ENCODE measurements at places on chromosomes 2 and 18.
A peak's percentile ranks its signal among the peaks of the same experiment; 100 is the strongest.

- DNase-seq, result no peak
Measured at GRCh38 chr2:113104054-113104611, 23.3 kb upstream of the IL1RN start.

DNA sequence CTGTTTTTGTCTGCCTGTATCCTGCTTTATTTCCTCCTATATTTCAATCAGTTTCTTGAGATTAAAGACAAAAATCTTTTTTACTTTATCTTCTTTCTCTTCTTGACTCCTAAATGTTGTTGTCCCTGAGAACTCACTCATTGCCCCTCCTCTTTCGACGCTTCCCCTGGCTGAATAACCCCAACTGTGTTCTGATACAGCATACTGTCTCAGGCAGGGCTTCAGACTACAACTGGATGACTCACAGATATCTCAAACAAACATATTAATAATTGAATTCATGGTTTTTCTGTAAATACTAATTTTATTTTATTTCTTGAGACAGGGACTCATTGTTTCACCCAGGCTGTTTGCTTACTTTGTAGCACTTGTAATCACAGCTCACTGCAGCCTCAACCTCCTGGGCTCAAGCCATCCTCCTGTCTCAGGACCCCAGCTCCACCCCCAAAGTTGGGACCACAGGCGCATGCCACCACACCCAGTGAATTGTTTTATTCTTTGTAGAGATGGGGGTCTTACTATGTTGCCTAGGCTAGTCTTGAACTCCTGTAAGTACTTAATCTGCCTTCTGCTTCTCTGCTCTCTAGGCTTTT, 9.4 kb downstream of the ITGAV start:
- DNase-seq, result no peak

- DNase-seq, result no peak
Measured at GRCh38 chr2:115400940-115401339, 958.5 kb downstream of the DPP10 start.

GRCh38 chr2:158498749-158499136, 42.0 kb downstream of the PKP4 start:
- no peak for DNase-seq

DNA sequence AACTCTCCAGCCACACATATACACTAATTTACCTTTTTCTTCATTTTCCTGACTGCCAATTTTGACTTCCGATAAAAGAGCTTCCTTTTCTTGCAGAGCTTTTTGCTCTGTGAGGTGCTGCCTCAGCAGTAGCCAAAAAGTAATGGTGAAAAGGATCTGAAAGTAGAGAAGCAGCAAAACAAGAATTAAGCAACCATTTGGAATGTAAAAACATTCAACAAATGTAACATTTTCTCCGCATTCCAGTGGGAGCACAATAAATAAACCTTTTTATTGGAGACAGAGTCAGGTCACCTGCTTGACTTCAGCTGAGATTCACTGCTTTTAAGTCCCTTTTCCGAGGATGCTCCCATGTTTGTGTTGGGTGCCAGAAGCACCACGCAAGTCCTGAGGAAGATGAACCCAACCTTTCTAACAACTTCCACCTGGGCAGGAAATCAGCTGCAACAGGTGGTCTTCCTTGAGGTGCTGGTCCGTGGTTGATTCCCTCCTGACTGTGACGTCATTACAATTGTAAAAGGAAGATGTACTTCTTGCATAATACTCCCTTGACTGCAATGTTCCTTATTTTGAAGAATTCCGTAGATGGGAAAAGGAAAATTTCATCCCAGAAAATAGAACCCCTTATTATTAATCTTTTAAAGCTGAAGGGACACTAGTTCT, 265.5 kb downstream of the NAPG start:
- no peak for DNase-seq

- no peak for DNase-seq
Measured at GRCh38 chr2:101294861-101295260, 13.6 kb downstream of the RNF149 start.

DNA sequence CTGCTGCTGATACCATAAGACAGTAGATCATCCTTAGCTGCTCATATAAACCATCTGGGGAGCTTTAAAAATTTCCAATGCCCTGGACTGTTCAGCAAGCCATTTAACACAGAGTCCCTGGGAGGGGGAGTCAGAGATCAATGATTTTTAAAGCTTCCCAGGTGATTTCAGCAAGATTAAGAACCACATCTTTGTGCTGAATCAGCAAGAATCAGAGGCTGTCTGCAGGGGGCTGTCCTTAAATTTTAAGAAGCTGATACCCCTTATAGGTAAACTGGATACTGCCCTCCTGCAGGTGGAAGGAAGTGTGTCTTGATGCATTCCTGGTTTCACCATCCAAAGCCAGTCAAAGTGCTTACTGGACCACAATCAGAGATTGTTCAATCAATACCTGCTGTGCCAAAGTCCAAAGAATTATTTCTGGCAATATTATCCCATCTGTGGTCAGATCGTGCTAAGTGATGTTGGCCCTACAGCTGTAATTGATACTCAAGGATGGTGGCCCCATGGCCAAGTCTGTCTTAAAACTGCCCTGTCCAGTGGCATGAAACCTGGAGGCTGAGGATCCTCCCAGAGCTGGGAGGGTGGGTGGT, 72.2 kb downstream of the BCL2L11 start:
- DNase-seq, result no peak

DNA sequence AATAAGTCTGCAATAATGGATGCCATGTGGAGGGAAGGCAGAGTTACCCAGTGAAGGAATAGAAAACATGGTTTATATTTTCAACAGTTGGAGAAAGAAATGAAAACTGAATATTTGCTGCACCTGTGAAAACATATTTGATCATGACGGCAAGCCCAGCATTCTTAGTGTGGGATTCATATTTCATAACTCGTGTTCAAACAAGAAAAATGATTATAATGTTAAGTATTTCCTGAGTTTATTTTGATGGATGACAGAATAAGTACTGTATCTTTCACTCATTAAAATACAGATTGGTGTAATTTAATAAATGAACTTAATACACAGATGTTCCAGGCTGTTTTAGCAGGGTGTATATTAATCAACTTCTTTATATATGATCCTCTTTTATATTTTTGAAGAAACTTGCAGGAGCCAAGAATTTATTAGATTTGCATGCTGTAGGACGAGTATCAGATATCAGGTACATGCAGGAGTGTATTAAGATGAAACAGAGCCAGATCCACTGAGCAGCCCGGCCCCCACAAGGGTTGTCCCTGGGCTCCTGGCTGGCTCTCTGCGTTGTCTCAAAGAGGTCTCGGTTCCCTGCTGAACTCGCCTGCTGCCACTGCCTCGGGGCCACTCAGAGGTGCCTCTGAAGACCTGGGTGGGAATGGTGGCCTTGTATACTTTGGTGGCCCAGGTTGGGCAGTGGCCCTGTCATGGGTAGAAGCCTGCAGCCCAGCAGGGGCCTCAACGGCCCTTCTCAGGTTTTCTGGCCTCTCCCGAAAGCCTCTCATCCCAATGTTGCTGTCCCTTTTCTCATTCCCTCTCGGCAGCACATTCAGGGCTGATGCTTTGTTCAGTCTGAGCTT, 95.0 kb upstream of the LDAH start:
- no peak for DNase-seq

DNA sequence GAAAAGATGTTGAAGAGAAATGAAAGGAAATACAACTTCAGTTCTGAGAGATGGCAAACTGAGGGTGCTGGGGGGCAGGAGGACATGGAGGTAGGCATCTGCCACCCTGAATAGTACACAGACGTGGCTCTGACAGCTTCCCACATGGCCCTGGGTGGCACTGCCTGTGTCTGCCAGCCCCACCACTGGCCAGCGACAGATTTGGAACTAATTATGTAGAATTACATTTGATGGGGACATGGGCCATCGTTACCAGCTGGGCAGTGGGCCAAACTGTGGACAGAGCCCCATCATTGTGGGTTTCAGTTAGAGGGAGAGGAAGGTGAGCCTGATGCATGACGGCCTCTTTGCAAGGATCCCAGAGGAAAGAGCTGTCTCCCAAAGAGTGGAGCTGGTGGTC, 216.0 kb upstream of the HAAO start:
- DNase-seq, result no peak

- no peak for DNase-seq
Measured at GRCh38 chr2:167264380-167264779, 376.1 kb downstream of the XIRP2 start.

- DNase-seq, result no peak
Measured at GRCh38 chr2:188196343-188197008, 95.2 kb upstream of the GULP1 start.

GRCh38 chr18:76246590-76246989, 248.5 kb downstream of the ZNF516 start:
- DNase-seq, result no peak

DNA sequence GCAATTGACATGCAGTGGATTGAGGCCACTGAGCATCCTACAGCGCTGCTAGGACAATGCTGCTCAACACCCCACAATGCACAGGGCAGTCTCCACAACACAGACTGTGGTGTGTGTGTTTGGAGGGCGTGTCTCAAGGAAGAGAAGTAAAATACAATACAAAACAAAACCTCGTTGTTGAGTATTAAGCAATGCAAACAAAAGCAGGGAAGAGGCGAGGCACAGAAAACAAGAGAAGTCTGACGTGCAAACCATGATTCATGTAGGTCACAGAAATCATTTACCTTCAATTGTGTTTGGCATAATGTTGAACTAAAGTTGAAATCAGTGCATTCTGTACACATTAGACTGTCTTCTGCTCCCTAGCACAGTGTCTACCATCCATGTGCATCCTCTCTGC, 260.9 kb downstream of the PHLPP1 start:
- no peak for DNase-seq

GRCh38 chr2:17959356-17959755, 80.9 kb downstream of the KCNS3 start:
- no peak for DNase-seq

- no peak for DNase-seq
Measured at GRCh38 chr2:65144571-65144970, 14.7 kb upstream of the RAB1A start.

DNA sequence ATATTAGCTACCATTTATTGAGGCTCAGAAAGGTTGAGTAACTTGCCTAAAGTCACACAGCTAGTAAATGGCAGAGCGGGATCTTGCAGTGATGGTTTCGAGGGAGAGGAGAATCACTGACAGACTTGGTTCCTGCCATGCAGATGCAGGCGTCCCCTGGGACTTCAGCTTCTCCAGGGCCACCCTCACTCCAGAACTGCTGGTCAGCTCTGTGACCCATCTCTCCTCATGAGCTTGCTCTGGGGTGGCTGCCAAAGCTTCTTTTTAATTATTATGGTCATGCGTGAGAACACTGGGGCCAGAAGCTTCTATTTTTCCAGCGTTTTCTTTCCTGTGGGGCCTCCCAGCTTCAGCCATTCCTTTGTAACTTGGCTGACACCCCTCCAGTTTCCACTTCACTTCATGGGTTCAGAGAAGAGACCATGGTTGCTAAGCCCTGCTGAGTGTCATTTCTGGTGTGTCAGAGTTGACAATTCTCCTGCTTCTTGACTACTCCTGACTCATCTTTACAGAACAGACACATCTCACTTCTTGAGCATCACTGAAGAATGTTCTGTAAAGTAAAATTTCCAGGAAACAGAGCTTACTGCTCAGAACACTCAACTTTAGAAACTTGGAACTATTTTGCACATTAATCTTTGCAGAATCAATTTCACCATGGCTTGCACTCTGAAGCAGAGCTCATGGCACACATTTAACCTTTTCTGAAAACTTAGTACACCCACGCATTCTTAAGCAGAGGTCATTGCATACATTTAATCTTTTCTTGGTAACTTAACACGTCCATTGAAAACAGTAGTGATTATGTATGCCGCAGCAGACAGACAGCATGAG, 70.4 kb downstream of the IL1R2 start:
- DNase-seq, result peak; percentile 36

GRCh38 chr2:151762694-151763093, 28.4 kb upstream of the NEB start:
- DNase-seq, result no peak

- DNase-seq, result no peak
Measured at GRCh38 chr18:48472610-48473009, 63.4 kb upstream of the ZBTB7C start.

DNA sequence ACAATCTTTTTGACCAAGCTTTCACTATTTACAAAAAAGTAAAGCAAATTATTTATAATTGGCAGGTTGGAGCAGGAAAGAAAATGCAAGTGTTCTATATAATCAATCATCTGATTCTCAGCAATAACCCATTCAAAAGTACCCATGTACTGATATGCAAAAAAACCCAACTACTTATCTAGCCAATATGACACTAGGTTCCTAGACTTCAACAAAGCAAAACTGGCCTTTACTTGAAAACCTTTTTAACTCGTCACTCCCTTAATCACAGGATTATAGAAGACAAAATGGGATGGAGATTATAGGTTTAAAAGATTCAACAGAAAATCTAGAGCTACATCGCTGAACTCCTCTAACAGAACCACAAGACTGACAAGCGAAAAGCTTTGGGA, 3.6 kb downstream of the TLK1 start:
- DNase-seq, result no peak

DNA sequence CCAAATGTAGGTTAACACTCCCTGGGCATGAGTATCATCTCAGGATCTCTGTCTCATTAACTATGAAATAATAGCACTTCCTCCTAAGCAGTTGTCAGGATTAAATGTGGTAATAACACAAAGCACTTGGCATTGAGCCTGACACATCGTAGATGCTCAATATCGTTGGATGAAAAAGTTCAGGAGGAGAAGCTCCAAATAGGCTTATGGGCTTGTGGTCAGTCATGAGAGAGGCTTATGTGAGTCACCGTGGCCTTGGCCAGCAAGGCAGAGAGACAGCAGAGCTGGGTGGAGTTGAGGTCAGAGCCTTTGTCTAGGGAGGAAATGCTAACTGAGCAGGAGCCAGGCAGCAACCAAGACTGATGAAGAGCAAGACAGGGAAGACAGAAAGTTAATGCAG, 68.3 kb upstream of the PPM1B start:
- DNase-seq, result no peak

- no peak for DNase-seq
Measured at GRCh38 chr2:240873805-240874714, 5.4 kb downstream of the AGXT start.

DNA sequence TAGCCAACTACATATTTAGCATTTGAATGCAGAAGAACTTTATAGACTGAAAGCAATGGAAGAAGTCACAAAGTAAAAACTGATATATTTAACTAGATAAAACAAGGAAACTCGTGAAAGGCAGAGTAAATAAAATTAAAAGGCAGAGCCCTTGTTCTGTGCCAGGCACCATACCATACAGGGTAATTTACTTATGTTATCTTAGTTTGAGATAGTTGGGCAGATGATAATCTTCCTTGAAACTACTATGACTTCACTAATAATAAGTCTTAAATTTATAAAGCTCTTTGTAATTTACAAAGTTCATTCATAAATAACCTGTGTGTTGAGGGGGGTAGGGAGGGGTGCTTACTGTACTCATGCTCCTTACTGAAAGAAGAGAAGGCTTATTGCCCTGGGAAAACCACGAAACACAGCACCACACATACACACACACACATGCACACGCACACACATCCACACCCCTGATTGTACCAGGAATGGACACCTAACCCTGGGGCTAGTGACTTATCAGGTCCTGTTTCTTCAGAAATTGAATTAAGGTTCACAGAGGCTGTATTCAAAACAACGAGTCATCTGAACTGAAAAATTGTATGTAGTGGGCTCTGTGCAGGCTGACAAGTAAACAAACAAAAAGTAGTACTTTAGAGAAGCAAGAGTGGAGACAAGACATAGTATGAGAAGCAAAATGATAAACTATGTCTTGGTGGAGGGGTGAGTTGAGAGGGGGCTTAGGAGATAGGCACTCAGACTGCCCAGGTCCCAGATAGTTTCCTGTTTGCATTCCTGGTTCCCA, 38.1 kb downstream of the AGFG1 start:
- DNase-seq, result no peak

Measured in thyroid gland (tissue), 4 donors.